Germinal center (tissue), 1 donor: ENCODE measurements at places on chromosomes 11 and 22.
A peak's percentile ranks its signal among the peaks of the same experiment; 100 is the strongest.

DNA sequence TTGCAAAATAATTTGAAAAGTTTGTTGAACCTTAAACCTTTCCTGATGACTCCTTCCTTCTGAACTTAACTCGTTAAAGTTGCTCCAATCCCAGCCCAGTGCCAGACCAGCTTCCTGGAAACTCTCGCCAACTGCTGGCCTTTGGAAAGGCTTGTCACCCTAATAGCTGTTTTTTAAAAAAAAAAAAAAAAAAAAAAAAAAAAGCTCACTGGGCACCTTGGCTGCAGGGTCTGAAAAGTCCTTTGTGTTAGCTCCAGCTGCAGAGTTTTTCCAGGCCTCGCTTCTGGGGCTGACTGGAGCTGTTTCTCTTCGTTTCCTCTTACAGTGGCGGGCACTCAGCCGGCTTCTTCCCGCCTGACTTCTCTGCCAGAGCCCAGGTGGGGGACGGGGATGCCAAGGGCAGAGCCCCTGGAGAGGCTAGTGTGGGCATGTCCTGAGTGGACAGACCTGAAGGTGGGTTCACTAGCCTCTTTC, 25.1 kb downstream of the KCNQ1OT1 start:
- DNase-seq = no peak

DNA sequence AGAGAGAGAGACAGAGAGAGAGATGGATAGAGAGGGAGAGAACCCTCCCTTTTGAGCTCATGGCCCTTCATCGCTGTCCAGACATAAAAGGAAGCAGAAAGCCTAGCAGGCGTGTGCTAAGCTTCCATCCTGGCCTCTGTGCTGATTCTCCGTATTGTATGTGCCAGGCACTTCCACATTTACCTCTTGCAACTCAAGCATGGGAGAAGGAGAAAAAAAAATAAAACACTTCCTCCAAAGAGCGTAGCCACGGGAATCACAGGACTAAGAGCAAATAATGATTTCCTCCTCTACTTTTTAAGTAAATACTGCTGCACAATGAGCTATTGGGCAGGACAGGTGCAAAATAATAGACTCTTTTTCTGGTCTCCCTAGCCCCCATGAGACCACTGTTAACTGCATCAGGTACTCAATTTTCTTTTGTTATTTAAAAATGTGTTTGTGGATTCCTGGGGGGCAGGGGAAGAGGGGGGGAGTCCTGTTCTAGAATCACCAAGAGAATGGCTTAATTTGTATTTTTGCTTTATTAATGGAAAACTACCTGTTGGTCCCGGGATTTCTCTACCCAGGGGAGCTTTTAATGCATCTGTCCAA, 154.3 kb downstream of the NXPE2 start:
- no peak for DNase-seq

GRCh38 chr11:120566176-120566575, 54.6 kb downstream of the GRIK4 start:
- DNase-seq = no peak

DNA sequence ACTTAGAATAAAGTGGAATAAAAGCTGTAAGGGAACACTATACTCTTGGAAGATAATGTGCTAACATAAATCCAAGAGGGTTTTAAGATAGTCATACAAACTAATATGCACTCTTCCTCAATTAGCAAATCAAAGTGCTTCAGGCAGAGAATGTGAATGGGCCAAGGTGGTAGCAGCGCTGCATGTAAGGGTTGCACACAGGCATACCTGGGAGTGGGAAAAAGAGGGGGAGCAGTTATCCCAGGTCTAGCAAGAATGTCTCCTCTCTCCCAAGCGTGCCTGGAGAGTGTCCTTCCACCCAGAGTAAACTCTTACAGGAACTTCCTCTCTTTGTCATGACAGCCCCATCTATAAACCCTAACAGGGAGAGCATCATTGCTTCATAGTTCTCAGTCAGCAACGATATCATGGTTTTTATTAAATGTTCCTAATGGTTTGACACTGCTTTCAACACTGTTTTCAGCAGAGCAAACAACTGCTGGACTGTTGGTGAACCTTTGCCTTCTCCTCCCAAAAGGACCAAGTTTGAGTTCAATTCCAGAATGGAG, 61.6 kb downstream of the SYTL2 start:
- no peak for DNase-seq

DNA sequence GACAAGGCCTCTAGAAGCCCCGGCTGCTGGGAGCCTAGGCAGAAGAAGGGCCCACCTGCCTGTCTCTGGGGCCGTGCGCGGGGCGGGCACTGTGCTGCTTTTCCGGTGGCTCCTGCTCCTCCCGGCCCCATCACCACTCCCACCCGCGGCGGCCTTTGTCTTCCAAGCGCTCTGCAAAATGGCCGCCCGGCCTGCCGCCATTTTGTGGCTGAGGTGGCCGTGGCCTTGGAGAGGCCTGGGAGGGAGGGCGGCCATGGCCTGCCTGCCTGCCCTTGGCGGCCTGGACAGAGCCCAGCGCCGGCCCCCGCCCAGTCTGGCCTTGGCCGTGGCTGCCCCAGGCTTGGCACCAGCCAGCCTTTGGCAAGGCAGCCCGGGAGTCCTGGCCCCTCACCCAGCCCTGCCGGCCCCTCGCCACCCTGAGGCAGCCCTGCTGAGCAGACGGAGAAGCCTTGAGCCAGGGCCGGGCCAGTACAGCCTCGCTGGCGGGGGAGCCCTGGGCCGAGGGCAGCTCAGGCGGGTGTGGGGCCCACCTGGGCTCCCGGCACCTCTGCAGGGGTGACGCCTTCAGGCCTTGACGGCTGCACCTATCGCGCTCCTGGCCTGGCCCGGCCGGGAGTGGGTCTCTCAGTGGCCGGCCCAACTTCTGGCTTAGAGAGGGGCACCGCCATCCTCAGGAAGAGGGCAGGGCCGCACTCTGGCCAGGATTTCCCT, 46.0 kb upstream of the PPARA start:
- no peak for DNase-seq

DNA sequence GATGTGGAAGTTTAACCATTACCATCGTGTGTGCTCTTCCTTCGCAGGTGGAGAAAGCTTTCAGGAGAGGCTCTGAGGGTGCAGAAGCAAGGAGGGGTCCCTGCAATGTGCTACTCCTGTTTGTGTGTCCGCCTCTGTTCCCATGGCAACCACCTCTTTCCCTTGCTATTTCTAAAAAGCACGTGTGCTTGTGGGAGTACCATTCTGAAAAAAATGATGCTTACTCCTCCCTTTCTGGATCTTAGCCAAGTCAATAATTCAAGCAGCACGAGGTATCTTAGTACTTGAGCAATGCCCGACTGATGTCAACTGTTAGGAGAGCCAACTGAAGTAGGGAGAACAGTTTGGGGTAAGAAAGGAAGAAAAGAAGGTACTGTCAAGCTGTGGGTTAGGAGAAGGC, 628.7 kb downstream of the NTM start:
- no peak for DNase-seq

GRCh38 chr22:37559901-37560607, at the start of gene CDC42EP1:
CDC42EP1 (plus strand) TSS chr22:37560480; CDS start chr22:37566350, 5,870 bp downstream.
- no peak for DNase-seq

- DNase-seq = no peak
Observed at GRCh38 chr11:31996159-31996881, 94.6 kb upstream of the RCN1 start.

DNA sequence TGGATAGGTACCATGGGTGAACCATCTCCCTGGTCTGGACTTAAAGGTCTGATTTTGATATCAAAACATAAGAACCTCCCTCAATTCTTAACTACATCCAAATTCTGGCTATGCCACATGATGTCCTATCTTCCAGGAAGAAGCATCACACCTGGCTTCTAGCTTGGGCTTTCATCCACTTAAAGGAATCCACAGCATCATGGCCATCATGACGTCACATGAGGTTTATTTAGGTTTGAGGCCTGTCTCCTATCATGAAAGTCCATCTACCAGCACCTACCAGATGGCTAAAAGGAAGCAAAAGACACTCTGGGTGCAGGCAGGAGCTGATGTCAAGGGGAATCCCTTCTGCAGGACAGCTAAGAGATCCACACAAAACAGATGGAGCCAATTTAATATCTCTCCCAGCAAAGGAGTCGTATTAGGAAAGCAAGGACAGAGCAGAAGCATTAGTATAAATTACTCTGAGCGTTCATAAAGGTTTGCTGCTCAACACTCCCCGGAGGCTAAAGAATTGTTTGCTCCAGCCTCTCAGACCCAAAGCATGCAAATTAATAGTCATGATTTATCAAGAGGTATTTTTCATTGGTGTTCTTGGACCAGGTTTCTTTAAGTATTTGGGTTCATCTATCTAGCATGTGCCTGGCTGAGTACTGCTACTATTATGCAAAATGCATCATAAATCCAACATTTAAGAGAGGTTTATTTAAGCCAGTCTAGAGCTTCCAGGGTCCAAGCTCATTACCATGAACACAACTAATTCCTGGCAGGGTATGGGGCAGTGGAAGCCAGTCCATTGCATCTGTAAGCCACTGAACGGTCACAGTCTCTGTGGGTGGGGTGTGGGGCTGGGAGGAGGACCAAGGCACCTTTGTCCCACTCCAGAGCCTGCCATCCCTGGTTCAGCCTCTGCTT, 47.2 kb downstream of the GALNT18 start:
- no peak for DNase-seq

DNA sequence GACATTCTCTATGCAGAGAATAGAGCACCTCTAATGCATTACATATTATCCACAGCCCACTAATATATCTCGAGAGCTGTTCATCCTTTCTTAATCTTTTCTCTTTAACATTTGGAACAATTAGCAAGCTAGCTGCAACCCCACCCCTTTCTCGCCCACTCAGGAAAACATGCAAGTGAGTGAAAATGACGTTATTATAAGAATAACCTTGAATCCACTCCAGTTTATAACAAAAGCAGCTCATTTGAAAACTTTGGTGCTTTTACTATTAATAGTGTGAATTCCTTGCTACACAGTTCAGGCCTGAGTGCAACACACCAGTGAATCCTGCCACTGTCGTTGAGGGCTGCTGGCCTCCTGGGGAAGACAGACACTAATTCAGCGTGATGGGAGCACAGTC, 63.3 kb upstream of the BMAL1 start:
- no peak for DNase-seq

GRCh38 chr11:47577460-47578041, 1.2 kb downstream of the KBTBD4 start:
- DNase-seq = no peak

- no peak for DNase-seq
Observed at GRCh38 chr22:35476341-35476740, 64.3 kb upstream of the RASD2 start.

GRCh38 chr11:21636561-21636960, 556.3 kb upstream of the ANO5 start:
- no peak for DNase-seq

GRCh38 chr11:119696378-119697222, 32.4 kb downstream of the NECTIN1 start:
- DNase-seq = no peak

DNA sequence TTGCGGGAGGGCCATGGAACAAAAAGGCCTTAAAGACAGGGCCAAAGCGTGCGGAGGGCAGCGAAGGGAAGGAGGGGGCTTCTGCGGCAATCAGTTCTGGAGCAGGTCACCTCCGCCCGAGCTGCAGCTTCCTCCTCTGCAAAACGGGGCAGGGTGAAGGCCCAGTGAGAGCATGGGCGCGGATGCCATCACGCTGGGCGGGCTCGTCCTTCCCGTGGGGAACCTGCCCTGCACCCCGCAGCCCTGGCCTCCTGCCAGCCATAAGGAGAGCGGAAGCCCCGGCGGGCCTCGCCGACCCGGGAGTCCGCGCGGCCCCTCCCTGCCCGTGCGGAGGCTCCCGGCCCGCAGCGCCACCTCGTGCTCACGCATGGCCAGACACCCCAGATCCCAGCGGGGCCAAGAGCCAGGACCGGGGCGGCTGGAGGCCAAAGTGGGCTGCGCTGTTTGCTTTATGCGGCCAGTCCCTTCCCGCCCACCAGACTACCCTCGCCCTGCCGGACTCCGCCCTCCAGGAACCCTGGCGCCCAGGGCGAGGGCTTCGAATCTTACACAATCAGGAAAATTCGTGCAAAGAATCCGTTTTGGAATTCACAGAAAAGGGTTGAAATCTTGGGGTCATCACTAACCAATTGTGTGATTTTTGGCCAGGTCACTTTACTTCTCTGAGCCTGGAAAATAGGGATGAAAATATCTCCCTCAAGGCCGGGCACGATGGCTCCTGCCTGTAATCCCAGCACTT, 16.1 kb downstream of the TSKU start:
- peak; percentile 88 for DNase-seq

- no peak for DNase-seq
Observed at GRCh38 chr11:115845872-115846271, 341.7 kb upstream of the CADM1 start.

GRCh38 chr11:131579932-131580387, 209.5 kb downstream of the NTM start:
- DNase-seq = peak; percentile 7

DNA sequence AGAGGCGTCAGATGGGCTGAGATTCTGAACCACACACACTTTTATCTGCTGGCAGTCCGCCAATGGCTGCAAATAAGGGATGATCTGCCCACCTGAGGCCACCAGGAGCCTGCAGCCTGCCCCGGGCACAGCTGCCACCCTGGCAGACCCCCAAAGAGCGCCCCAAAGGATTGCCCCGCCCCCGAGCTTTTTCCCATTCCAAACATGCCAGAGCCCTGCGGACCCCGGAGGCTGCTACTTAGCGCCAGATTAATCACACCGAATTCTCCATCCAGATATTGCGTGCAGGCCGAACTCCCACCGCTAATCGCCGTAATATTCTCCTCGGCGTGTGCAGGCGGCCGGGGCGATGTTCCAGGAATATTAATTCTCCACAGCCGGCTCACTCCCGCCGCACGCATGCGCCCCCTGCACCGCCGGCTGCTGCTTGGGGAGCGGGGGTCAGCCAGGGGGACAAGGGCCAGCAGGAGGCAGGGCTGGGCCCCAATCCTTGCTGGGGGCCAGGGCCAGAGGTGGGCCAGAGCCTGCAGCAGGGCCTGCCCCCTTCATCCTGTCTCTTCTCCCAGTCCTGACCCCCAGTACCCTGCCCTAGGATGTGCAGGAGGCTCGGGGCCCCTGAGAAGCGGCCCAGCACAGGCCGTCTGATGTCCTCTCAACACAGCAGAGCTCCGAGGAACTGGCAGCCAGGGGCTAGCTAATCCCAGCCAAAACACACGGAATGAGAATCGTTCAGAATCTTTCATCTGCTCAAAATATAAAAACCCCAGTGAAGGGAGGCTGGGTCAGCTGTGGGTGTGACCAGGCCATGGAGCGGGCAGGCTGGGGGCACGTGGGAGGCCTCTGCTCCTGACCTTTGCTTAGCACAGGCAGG, 19.5 kb upstream of the TCF20 start:
- no peak for DNase-seq

- no peak for DNase-seq
Observed at GRCh38 chr22:24772493-24773220, 1.9 kb downstream of the PIWIL3 start.

DNA sequence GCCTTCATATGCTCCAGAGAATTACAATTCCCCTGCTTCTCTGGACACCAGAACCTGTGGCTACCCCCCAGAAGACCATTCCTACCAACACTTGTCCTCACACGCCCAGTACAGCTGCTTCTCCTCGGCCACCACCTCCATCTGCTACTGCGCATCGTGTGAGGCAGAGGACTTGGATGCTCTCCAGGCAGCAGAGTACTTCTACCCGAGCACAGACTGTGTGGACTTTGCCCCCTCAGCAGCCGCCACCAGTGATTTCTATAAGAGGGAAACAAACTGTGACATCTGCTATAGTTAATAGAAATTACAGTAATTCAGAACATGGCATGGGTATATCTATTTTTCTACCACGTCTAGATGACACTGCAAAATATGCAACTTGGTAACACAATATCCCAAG, 9.8 kb downstream of the POU2AF3 start:
- DNase-seq = no peak

- DNase-seq = no peak
Observed at GRCh38 chr22:32531931-32532819, 57.6 kb downstream of the FBXO7 start.
